Ovary (tissue), 10 donors: ENCODE measurements at places on chromosomes 4 and X. TPM values are rescaled to one million over a fixed set of nuclear protein-coding genes. Genes with fewer than 3 reads are reported as not detected.

The RNF150 gene
- 29.0 TPM for total RNA-seq

DNA sequence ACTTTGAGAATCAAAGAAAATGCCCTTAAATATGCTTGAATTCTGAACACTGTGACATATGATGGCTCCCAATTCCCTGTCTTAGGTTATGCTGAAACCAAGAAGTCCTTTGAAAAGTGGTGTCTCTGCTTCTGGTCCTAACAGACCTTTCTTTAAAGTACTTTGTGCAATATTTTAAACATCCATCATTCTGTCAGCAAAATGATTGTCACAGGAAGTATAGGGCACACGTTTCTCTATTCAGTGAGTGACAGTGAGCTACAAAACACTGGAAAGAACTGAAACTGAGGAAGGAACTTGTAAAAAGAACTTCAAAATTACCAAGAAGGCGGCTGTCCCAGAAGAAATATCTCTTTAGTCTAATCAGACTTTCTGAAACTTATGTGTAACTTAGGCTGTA lies 12.2 kb upstream of the NUP54 start:
- no peak for DNase-seq

DNA sequence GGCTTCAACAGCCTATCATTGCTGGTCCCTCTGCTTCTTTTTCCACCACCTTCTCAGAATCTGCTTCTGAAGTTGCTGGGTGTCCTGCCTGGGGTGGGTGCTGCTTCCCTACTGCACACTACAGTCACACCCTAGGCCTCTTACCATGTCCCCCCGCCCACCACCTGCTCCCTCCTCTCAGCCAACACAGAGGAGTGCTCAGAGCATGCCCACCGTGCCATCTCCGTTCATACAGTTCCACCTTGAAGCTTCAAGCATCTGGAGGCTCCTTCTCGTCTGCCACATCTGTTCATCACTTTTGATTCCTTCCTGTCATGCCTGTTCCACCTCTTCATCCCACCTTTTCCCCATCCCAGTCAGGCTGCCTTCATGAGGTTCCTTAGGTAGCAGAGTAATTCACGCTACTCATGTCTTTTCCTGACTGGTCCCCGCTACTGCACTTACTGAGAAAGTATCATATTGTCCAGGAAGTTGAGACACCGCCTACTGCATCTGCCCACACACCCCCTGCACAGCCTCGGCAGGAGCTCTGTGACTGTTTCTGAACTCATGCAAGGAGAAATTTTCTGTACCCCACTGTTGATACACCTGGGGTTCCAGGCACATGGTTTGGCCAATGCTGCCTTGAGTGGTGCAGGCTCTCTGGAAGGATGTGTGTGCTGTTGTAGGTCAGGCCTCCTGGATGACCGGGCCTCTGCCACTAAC lies 39.5 kb downstream of the HADH start:
- no peak for DNase-seq

DNA sequence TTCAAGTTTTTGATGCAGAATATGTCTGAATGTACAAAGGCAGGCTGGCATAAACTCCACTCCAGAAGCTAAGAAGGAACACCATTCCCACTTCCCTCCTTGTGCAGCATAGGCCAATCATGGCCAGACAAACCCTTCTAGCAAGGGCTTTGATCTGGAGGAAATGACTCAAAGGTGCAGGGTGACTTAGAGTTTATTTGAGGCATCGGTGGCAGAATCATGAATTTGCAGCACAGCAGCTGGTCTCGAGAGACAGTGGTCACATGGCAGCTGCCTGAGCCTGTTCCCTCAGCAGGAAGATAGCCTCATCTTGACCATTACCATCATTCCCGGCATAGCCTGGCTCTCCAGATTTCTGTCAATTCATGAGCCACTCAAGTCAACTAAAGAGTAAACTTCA lies 154.5 kb downstream of the ATP10D start:
- DNase-seq: no peak

The ODAPH gene
- total RNA-seq: not detected
